ENCODE measurements at places on chromosomes 3 and 15.

DNA sequence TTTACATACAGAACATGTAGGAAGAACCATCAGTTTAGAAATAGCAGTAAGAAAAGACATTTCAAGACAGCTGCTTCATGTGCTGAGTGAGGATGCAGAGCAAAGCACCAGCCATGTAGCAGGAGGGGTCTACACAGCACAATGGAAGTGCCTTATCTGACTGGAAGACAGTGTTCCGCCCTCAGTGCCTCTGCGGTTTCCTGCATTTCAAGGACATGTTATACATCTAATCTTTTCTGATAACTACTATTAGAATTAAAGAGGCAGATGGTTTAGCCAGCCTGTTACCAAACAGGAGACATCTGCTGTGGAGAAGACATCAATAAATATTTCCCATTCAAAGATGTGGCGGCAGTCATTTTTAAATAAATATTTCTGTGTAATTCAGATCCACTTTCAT lies 10.6 kb downstream of the LSG1 start:
- no peak for DNase-seq

DNA sequence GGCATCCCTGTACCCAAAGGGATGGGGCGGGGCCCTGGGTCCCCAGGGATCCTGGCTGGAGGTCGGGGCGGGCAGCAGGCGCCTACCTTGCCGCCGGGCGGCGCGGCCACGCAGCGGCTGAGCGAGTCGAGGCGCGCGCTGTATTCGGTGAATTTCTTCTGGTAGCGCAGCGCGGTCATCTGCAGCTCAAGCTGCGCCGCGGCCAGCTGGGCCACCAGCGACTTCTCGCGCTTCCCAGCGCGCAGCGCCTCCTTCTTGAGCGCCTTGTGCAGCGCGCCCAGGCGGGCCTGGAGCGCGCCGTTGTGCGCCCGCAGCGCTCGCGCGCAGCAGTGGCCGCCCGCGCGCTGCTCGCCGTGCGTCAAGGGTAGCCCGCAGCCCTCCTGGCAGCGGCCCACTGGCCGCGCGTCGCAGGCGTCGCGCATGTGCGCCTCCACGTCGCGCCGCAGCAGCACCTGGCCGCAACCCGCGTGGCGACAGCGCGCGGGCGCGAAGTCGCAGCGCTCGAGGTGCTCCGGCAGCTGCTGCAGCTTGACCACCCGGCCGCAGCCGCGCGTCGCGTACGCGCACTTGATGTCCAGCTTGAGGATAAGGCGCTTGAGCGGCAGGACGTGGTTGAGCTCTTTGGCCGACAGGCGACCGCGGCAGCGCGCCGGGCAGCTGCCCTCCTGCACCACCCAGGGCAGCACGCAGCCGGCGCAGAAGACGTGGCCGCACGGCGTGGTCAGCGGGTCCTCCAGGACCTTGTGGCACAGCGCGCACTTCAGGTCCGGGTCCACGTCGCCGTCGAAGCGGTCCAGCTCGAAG lies 522 bp downstream of the PDZRN3 start:
- DNase-seq: peak; percentile 51

GRCh38 chr3:156417559-156418132 lies 137.3 kb downstream of the SSR3 start:
- no peak for DNase-seq

- DNase-seq: no peak
Measured at GRCh38 chr3:113912552-113913236, 35.1 kb upstream of the ZDHHC23 start.

- DNase-seq: no peak
Measured at GRCh38 chr3:16513141-16514020, at the start of gene RFTN1. Gene RFTN1, minus strand, starts transcription at chr3:16513699. Its CDS starts 19,830 bp downstream, at chr3:16493869.

- DNase-seq: no peak
Measured at GRCh38 chr3:110593749-110594148, 477.9 kb upstream of the NECTIN3 start.

DNA sequence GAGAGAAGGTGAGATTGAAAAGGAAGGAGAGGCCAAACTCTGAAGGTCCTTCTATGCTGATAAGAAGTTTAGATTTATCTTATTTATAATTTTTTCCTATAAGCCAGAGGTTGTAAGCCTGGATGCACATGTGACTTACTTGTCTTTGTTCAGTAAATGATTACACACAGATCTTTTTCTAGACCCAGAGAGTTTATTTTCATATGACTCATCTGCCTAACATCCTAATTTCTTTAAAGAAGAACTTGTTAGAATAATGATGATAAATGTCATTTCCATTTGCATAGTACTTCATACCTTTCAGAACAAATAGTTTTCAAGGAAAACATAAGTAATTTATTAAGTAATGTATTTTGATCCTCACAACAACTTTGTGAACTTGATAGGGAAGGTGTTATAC lies 434.8 kb upstream of the DPH6 start:
- DNase-seq: no peak

DNA sequence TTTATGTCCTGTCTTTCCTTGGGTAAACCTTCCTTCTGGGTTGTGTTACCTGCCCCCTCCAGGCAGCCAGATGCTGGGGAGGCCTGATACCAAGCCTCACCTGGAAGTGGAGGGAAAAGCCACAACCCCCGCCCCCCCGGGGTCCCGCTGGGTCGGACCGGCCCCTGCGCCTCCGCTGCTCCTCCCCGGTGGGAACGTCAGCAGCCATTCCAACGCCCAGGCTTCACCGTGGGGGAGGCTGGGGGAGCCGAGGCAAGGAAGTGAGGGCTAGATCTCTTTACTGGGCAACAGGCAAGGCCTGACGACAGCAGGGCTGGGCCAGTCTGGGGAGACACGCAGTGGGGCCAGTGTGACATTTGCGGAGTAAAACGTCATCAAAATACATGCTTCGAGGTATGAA lies 53.0 kb upstream of the SNRPA1 start:
- no peak for DNase-seq
